ENCODE measurements at places on chromosomes 6 and 20.

DNA sequence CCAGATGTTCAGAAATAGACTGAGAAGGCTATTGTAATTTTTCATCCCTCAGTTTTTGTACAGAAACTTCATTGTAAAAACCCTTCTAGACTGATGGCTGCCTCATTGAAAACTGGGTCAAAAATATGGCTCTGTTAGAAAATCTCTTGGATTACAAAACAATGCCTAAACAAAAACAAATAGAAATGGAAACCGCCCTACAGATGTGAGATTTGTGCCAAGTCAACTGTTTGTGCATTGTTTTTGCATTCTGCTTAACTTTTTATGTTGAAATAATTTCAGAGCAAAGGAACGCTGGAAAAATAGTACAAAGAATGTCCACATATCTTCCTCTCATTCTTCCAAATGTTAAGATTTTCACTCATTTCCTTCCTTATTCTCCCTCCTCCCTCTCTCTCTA, 425.1 kb downstream of the FOXA2 start:
- no peak for DNase-seq

- DNase-seq: no peak
Measured at GRCh38 chr20:23118144-23118543, 32.0 kb upstream of the CD93 start.

DNA sequence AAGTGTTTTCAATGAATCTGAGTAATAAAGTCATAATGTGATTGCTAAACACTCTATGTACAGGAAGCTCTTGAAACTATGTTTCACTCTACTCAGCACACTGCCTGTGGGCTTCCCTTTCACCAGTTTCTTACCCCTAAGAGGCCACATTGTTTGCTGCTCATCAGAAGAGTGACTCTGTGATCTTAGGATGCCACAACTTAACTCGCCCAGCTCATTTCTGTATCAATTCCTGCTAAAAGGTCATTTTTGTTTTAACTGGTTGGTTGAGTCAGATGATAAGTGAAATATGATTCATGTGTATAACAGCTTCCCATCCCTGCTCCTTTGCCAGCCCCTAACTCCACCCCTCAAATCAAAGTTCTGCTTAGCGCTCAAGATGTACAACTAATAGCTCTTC, 9.8 kb upstream of the NDUFAF4 start:
- DNase-seq: no peak

DNA sequence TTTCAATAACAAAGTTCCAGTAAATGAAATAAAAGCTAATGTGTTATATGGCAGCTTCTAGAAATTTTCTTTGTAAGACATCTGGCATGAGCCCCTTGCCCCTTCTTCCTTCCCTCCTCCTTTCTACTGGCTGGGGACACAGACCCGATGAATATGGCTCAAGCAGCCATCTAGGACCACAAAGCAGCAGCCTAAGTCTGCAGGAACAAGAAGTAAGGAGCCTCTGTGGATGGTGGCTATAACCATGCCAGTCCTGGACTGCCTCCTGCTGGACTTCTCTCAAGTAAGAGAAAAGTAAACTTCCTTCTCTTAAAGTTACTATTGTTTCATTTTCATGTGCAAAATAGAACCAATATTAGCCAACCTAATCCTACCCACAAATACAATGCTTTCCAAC, 114.9 kb upstream of the DST start:
- peak; percentile 52 for DNase-seq

DNA sequence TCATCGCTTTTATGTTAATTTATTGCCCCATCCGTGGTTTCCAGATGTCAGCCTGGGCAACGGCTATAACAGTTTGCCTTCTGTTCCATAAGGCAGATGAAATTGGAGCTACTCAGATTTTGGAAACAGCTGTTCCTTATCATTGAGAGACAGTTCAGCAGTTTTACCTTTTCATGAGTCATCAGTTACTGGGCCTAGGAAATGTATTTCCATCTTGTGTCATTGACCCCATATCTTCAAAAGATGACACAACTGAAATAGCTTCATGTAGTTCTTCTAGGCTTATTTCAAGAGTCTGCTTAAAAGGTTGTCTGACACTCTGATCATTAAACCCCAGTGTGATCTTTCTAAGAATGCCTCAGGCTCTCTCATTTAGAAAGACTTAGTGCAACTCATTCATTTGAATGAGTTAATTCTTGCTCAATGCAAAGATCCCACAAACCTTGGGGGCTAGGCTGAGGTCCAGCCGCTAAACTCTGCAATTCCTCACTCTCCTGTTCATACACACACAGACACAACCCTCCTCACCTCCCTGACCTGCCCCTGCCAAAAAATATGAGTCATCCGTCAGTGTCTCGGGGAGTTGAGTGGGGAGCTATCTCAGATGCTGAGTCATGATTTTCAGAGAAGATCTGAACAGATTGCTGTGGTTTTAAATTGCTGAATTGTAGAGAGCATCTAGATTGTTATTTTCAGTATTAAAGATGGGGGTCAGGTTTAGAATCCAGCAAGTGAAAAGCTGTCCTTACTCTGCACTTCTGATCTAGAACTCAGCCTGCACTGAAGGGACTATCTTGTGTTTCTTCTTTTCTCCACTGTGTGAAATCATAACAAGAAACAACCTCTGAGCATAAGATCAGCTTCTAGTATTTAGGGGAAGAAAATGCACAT, 61.8 kb downstream of the RPP40 start:
- DNase-seq: peak; percentile 80

GRCh38 chr6:157561929-157562810, 181.2 kb downstream of the ZDHHC14 start:
- DNase-seq: no peak

DNA sequence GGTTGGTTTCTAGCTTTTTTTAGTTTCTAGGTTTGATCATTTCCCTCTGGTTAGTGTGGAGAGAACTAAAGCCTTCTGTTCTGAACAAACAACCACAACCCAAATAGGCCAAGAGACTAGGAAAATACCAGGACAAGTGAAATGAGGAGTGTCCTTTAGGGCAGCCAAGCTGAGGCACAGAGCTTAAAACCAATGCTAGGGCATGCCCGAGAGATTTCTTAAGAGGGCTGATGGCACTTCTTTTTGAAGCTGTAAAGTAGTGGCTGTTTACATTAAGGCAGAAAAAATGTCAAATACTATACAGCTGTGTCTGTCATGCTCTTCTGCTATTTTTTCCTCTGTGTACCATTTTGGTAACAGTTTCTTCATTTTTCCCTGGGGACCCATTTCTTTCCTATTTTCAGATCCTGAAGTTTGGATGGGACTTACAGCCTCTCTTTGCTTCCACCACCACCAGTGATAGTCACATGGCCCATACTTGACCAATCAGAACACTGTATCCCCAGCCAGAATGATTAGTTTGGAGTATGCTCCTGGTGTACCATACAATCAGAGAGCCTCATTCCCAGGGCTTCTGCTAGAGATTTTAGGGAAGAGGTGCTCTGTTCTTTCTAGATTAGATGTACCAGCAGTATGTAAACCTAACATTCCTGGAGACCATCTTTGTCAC, 154.4 kb downstream of the BMP2 start:
- DNase-seq: no peak

DNA sequence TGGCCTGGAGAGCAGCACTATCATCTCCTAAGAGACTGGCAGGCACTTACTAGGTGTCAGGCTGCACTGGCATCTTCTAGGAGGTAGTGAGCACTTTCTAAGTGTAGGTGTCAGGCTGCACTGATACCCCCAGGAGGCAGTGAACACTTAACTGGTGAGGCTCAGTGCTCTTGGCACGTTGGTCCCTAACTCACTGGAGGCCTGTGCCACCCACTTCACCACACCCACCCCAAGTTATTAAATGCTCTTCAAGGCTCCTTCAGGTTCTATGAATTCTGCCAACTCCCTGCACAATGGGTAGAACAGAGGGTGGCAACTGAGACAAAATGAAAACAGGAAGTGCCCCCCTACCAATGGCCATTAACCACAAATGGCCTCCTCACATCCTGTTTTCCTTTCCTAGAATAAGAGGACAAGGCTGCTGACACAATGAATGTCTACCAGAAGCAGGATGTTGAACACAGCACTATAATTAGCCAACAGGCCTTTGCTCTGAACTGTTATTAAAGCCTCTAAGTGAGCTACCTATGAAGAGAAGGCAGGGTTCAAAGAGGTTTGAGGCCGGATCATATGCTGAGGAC, 29.4 kb downstream of the NCOA5 start:
- DNase-seq: peak; percentile 58

DNA sequence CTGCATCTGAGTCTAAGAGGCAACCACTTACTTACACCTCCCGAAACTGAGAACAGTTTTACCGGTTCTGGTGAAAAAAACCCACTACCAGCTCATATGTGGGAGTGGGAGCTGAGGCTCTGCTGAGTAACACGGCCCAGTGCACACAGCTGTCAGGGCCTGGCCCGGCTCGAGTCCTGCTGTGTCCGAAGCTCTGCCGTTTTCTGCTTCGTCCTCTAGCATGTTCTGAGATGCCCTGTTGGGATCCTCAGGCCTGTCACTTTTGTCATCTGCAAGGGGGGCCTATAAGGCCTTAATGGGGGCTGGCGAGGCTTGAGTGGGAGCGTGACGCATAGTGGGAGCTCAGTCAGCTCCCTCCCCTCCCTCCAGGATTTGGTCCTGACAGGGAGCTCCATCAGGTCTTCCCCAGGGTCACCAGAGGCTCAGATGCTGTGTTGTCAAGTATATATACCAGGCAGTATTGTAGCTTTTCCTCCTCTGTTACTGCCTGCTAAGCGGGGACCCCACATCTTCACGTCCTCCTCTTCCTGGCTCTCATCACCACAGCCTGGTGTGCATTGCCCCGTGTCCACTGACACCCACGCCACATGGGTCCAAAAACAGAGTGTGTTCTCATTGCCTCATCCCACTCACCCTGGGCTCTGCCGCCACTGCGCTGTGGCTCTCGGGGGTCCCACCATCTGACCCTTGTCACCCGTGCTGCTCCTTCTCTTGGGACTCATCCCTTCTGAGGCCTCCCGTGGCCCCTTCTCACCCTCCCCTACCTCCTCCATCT, 45.2 kb upstream of the FANCE start:
- no peak for DNase-seq

DNA sequence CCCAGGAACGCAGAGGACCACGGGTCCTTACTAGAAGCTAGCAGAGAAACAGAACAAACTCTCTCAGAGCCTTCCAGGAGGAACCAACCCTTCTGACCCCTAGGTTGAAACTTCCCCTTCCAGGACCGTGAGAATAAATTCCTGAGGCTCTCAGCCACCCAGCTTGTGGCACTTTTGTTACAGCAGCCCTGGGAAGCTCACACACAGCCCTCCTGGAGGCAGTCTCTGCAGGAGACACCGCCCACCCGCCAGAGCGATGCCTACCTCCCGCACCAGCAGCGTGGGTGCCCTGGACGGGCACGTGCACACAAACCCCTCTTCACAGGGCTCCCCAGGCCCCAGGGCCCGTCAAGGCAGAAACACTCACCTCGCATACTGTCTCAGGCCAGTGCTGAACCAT, 4.2 kb downstream of the RNASET2 start:
- no peak for DNase-seq

- DNase-seq: no peak
Measured at GRCh38 chr20:2140561-2140960, 38.9 kb downstream of the STK35 start.

GRCh38 chr6:90293319-90293953, 3.2 kb downstream of the BACH2 start:
- no peak for DNase-seq

- no peak for DNase-seq
Measured at GRCh38 chr6:73665686-73666319, 12.0 kb upstream of the SLC17A5 start.

Measured in hematopoietic multipotent progenitor cell treated with erythropoietin and hydrocortisone succinate and interleukin-3 and kit ligand, for 6 days (in vitro differentiated cells).